ENCODE measurements at places on chromosomes 1 and 21.

DNA sequence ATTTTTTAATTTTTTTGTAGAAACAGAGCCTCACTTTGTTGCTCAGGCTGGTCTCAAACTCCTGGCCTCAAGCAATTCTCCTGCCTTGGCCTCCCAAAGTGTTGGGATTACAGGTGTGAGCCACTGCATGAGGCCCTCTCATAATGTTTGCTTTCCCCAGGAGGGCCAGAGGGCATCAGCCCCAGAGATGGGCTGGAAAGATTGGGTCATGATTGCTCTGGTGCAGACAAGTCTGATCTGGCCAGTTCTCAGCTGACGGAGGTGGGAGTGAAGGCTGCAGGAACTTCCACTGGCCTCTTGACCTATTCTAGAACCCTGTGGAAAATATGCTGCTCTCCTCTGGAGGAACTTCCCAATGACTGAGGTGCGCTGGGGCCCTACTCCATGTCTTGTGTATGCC is 43.4 kb upstream of the RD3 start:
- no peaks in the 10 kb centered on the region for H3K4me1 ChIP-seq
- no peak for DNase-seq
- no peak overlapping the region for H3K27ac ChIP-seq
- H3K36me3 ChIP-seq = no peaks in the 10 kb centered on the region
- H3K27me3 ChIP-seq = no peaks in the 10 kb centered on the region

DNA sequence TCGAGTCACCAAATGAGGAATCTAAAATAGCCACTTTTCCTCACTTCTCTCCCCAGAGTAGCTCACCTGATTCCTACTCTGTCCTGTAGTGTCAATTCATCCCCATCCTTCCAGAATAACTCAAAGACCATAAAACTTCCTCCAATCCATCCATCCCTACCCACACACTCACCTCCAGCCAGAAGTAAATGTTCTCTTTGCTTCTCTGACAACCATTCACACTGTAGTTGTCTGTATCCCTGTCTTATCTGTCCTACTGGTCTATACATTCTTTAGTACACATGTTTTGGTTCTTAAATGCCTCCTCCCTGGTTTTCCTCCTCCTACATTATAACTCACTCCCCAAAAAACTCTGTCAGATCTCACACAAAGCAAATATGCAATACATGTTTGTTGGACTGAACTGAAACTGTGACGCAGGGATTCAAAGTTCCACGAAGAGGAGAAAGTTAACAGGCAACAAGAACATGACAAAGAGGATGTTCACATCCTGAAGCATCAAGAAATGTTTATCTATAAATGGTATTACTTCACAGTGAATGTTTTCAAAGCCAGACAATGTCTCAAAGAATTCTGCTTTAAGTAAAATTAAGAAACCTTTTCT is 11.0 kb downstream of the TP53BP2 start:
- peak; percentile 28 for DNase-seq
- H3K36me3 ChIP-seq = no peaks in the 10 kb centered on the region
- peaks cover 21% of the 10 kb centered on the region for H3K4me1 ChIP-seq
- no peak overlapping the region for H3K27ac ChIP-seq
- H3K27me3 ChIP-seq = no peaks in the 10 kb centered on the region
- H3K4me3 ChIP-seq = no peak overlapping the region

GRCh38 chr1:220942278-220942677 is 63.0 kb downstream of the HLX start:
- H3K27ac ChIP-seq = no peak overlapping the region
- no peak for DNase-seq
- no peaks in the 10 kb centered on the region for H3K4me1 ChIP-seq
- no peak overlapping the region for H3K4me3 ChIP-seq

DNA sequence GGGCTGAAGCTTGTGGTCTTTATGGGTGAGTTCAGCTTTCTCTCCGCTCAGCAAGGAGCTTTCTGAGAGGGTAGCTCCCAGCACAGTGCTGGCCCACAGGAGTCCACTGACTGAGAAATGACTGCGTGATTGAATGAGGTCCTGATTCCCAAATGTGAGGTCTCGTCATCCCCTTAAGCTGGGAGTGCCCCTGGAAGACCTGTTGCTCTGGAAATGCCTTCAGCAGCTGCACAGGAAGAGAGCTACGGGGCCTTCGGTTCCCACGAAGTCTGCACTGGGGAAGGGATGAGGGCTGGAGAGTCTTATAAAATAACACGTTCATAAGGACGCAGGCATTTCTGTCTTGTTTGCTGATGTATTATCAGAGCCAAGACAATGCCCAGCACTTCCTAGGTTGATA is 14.0 kb downstream of the TNNT2 start:
- no peak overlapping the region for H3K4me3 ChIP-seq
- no peak for DNase-seq

DNA sequence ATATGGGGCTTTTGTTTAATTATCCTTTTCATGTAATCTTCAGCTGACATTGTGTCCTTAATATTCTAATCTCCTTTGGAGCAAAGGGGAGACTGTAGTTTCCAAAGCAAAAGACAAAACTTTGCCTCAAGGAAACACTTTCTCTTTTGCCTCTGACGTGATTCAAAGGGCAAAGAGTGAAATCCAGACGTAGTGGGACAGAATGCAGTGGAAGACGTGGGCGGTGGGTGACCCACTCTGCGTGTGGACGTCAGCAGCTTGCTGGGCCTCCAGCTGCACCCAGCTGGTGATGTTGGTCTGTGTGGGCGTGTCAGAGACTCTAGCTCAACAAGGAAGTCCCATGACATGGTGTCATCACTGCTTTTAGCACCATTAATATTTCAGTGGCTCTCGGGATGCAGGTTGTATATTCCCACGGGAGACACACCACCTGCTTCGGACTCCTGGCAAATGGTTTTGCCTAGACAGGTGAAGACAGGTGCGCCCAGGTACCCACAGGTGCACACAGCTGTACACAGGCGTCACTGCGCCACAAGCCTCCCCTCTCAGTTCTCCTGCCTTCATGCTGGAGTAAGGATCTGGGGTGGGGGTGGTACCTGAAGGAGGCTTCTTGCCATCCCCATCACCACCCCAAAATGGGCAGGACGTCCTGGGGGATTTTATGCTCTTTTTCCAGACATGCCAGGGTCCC is 292.1 kb upstream of the VAMP3 start:
- H3K27me3 ChIP-seq = no peaks in the 10 kb centered on the region
- H3K4me1 ChIP-seq = no peaks in the 10 kb centered on the region
- H3K36me3 ChIP-seq = no peaks in the 10 kb centered on the region
- no peak for DNase-seq
- no peak overlapping the region for H3K27ac ChIP-seq

GRCh38 chr1:6779089-6779805 is 6.0 kb upstream of the CAMTA1 start:
- DNase-seq = no peak
- no peak overlapping the region for H3K27ac ChIP-seq

GRCh38 chr1:237416924-237417655 is 375.1 kb downstream of the RYR2 start:
- no peaks in the 10 kb centered on the region for H3K36me3 ChIP-seq
- no peak overlapping the region for H3K27ac ChIP-seq
- H3K4me3 ChIP-seq = no peak overlapping the region
- H3K4me1 ChIP-seq = no peaks in the 10 kb centered on the region
- no peak for DNase-seq

GRCh38 chr1:23576338-23577055 is 17.2 kb upstream of the ID3 start:
- no peak for DNase-seq
- H3K4me1 ChIP-seq = peaks cover 46% of the 10 kb centered on the region
- H3K4me3 ChIP-seq = no peak overlapping the region
- peak overlapping the region; percentile 90 for H3K27ac ChIP-seq

DNA sequence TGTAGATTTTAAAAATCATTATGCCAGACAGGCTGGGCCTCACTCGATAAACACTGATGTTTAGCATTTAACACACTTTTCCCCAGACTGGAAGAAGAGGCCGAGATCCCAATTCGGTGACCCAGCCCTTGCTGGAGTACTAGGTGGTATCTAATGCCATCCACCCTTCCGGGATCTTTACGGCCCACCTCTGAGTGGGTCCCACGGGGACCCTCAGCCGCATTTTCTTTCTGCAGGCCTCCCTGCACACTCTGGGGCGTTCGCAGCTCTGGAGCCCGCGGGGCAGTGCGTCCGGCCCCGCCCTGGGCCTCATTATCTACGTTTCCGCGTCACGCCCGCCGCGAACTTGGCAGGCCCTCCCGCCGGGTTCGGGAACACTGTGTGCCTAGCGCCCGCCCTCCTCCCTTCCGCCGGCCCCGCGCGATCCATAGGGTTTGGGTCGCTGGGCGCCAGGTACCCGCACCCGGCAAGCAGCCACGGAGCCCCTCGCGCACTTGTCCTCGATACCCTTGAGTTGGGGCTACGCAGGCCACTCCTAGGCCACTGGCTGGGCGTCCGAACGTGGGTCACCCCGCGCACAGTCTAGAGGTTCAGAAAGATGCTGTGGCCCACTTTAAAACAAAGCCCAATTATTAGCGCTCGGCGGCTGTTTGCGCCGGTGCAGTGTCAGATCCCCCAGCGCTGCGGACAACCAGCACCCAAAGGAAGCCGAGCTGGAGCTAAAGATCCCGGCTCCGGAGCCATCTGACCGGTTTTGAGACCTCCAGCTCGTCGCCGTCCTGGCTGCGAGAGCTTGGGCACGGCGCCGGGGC is 950 bp upstream of the EVA1C start:
- peaks cover 43% of the 10 kb centered on the region for H3K4me1 ChIP-seq
- DNase-seq = peak; percentile 70
- H3K36me3 ChIP-seq = no peaks in the 10 kb centered on the region
- peak overlapping the region; percentile 94 for H3K27ac ChIP-seq
- H3K27me3 ChIP-seq = no peaks in the 10 kb centered on the region

GRCh38 chr1:198523182-198523950 is 17.1 kb downstream of the ATP6V1G3 start:
- DNase-seq = peak; percentile 44
- H3K4me3 ChIP-seq = peak overlapping the region; percentile 64
- peaks cover 66% of the 10 kb centered on the region for H3K4me1 ChIP-seq
- H3K27ac ChIP-seq = peak overlapping the region; percentile 86
- H3K36me3 ChIP-seq = no peaks in the 10 kb centered on the region
- H3K27me3 ChIP-seq = no peaks in the 10 kb centered on the region

DNA sequence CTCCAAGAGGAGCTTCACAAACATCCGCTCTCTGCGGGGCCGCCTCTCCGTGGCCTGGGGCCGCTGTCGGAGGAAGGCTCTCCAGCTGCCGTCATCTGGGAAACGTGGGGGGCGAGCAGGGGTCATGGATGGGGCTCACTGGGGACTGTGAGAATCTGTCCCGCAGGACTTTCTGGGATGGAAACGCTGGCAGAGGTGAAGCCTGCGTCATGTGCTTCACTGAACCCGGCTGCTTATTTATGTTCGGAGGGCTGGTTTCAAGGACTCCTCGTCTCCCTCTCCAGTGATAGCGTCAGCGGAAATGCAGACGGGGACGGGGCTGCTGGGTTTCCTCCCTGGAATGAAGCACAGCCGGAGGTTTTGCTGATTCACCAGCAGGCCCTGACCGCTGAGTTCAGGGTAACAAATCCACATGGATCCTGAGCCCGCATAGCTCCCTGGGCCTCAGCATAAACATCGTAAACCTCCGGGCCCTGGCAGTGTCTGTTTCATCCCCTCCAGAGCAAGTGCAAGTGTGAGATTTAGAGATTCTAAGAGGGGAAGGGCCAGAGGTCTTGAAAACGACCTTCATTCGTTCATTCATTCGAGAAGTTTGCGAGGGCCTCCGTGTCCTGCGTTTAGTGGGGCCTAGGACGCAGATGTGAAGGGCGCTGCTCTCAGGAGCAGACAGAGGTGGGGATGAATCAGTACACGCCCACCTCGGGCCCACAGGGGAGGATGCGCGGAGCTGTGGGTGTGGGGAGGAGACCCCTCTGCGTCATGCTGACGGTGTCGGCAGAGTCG is 7.0 kb upstream of the POFUT2 start:
- no peak for DNase-seq
- H3K27me3 ChIP-seq = peaks cover 9% of the 10 kb centered on the region
- H3K4me1 ChIP-seq = peaks cover 10% of the 10 kb centered on the region
- H3K27ac ChIP-seq = no peak overlapping the region

- no peaks in the 10 kb centered on the region for H3K27me3 ChIP-seq
- H3K4me1 ChIP-seq = peaks cover 2% of the 10 kb centered on the region
- no peak overlapping the region for H3K4me3 ChIP-seq
- DNase-seq = no peak
Measured at GRCh38 chr1:155383406-155383805, 62.7 kb downstream of the RUSC1 start.

DNA sequence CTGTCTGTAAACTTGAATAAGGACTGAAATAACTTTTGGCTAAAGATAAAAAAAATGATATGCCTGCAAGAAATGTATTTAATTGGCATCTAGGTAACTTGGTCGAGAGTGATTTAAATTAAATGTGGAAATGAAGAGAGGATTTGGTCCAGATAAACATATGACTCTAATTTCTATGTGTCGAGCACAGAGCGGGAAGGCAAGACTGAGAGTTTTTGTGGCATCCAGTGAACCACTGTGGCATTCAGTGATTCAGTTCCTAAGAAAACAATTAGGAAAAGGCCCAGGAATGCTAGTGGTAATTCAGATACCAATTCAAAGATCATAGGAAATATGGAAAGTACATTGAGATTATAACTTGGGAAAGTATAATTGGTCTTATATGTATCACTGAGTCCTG is 39.6 kb downstream of the PDE4B start:
- H3K4me1 ChIP-seq = peaks cover 13% of the 10 kb centered on the region
- no peak for DNase-seq
- H3K27me3 ChIP-seq = peaks cover 30% of the 10 kb centered on the region
- no peaks in the 10 kb centered on the region for H3K36me3 ChIP-seq
- no peak overlapping the region for H3K4me3 ChIP-seq

DNA sequence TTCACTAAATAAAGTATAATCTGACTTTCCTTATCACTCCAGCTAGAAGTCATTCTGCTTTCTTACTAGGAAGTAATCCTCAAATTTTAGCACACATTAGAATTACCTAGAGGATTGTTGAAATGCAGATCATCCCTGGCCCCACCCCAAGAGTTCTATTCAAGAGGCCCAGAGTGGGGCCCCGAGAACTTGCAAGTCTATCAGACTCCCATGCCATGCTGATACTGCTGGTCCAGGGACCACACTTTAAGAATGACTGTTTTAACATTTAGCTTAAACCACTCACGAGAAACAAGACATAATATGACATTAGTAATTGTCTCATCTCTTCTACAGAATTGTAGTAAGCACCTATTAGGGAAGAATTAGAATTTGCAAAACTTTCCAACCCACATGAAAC is 7.7 kb upstream of the SYNJ1 start:
- DNase-seq = no peak
- peaks cover 20% of the 10 kb centered on the region for H3K4me1 ChIP-seq
- peaks cover 57% of the 10 kb centered on the region for H3K36me3 ChIP-seq
- H3K27ac ChIP-seq = no peak overlapping the region

- H3K27me3 ChIP-seq = peaks cover 2% of the 10 kb centered on the region
- H3K4me1 ChIP-seq = no peaks in the 10 kb centered on the region
- no peak overlapping the region for H3K4me3 ChIP-seq
- no peaks in the 10 kb centered on the region for H3K36me3 ChIP-seq
- DNase-seq = no peak
Measured at GRCh38 chr1:47694011-47694890, 256.4 kb downstream of the FOXD2 start.

DNA sequence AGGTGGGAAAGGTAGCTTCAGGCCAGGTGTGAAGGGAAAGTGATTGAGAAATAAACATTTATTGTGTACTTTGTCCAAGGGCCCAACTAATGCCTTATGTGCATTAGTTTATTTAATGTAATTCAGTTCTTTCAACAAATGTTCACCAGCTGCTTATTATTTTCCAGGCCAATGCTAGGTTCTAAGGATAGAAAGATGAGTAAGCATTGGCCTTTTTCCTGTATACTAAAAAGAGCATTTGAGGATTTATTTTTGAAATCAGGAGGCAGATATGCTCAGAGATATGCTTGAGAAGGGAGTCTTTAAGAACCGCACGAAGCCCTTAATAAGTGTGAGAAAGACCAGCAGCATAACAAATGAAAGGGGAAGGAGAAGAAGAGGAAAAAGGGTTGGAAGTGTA is 32.0 kb downstream of the CLCA1 start:
- no peak overlapping the region for H3K4me3 ChIP-seq
- H3K27me3 ChIP-seq = peaks cover 25% of the 10 kb centered on the region
- H3K36me3 ChIP-seq = no peaks in the 10 kb centered on the region

Data from activated CD4-positive, alpha-beta T cell treated with anti-CD3 and anti-CD28 coated beads, Interleukin-2, amount 10 ng/mL, durations not matched to agents 7 days and 5 days (primary cell).